Activated naive CD4-positive, alpha-beta T cell treated with anti-CD3 and anti-CD28 coated beads, Interleukin-2, amount 50 U/mL, for 72 hours (primary cell): ENCODE measurements at places on chromosomes 7 and 10. TPM values are rescaled to one million over a fixed set of nuclear protein-coding genes. Genes with fewer than 3 reads are reported as not detected.

The BTBD16 gene
- not detected for total RNA-seq

The DEPP1 gene
- total RNA-seq, result 1.7 TPM

The AKR1C1 gene
- 0.93 TPM for total RNA-seq

The CACNB2 gene
- total RNA-seq, result not detected

The DRGX gene
- not detected for total RNA-seq

The CACNA2D1 gene
- not detected for total RNA-seq

The FGL2 gene
- total RNA-seq, result not detected

The PRF1 gene
- 35.7 TPM for total RNA-seq

The NUTM2E gene
- total RNA-seq, result not detected

The SEC31B gene
- 121 TPM for total RNA-seq

The MMP21 gene
- total RNA-seq, result not detected

The SPDYE1 gene
- not detected for total RNA-seq

The ITIH5 gene
- total RNA-seq, result 0.21 TPM

The ZNF425 gene
- 0.34 TPM for total RNA-seq

The NANOS1 gene
- total RNA-seq, result 0.14 TPM

The FASTK gene
- total RNA-seq, result 62.0 TPM

The LRRN3 gene
- total RNA-seq, result 9.3 TPM

The PHKG1 gene
- total RNA-seq, result 9.4 TPM

The PLXDC2 gene
- total RNA-seq, result not detected

The CPVL gene
- not detected for total RNA-seq

The PILRA gene
- 0.84 TPM for total RNA-seq

The HOXA13 gene
- not detected for total RNA-seq

The NPFFR1 gene
- total RNA-seq, result not detected

The LLCFC1 gene
- total RNA-seq, result not detected

The STEAP1B gene
- total RNA-seq, result not detected

The FOXI2 gene
- not detected for total RNA-seq

The AGAP3 gene
- 26.0 TPM for total RNA-seq

The LBX1 gene
- total RNA-seq, result not detected

The TLL2 gene
- not detected for total RNA-seq

The NPY gene
- total RNA-seq, result not detected

The KCNIP2 gene
- 4.2 TPM for total RNA-seq

The ADRB1 gene
- not detected for total RNA-seq

The ASAH2 gene
- 2.2 TPM for total RNA-seq

The GBX1 gene
- not detected for total RNA-seq

The NUTM2B gene
- 0.11 TPM for total RNA-seq

The RAB19 gene
- 5.0 TPM for total RNA-seq

The CALML3 gene
- total RNA-seq, result not detected

The SMKR1 gene
- 1.7 TPM for total RNA-seq

The ZNF786 gene
- 4.3 TPM for total RNA-seq

The FZD8 gene
- 0.14 TPM for total RNA-seq

The SPDYE3 gene
- total RNA-seq, result not detected

The IRF5 gene
- total RNA-seq, result 9.7 TPM

The SPDYE9 gene
- not detected for total RNA-seq

The NAT16 gene
- total RNA-seq, result not detected

The IGFBP1 gene
- total RNA-seq, result not detected

The SFTPA1 gene
- total RNA-seq, result not detected

The HECW1 gene
- total RNA-seq, result not detected
